Esophagus muscularis mucosa (tissue), 4 donors: ENCODE measurements at places on chromosomes 5 and 9. TPM values are rescaled to one million over a fixed set of nuclear protein-coding genes. Genes with fewer than 3 reads are reported as not detected.

SPATA31D4 gene
- not detected for total RNA-seq

FOXD4L4 gene
- total RNA-seq: not detected

DNA sequence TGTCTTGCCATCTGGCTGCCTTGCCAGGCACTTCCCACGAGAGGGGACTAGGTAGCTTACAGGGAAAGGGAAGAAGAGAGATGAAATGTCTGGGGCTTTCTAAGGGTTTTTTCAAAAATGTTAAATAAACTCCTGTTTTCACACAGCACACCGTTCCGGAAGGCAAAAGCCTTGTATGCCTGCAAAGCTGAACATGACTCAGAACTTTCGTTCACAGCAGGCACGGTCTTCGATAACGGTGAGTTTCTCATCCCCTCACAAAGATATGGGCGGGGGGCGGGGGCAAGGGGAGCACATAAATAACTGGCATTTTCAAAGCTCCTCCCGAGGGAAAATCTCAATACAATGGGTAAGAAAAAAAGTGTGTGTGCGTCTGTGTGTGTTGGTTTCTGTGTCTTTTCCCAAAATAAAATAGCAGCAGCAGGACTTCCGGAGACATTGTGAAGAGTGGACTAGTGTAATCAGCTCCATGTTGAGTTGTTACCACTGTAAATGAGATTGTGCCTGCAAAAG, 189.6 kb downstream of the NR3C1 start:
- DNase-seq: no peak

DNA sequence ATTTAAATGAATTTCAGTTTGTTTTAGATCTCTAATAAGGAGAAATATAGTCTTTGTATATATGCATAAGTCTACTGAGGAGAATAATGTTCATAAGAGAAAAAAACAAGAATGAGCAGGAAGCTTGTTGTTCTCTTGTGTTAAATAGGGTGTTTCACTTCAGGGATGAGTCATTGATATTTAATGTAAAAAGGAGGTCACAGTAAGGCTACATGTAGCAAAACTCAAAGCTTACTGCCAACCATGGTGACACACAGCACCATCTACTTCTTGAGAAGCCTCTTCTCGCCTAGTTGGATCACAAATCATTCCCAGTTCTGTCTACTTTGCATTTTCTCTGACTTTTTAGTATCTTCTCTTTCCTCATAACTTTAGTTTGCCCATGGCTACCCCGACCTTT, 1466.0 kb upstream of the C9orf72 start:
- DNase-seq: no peak

- no peak for DNase-seq
Observed at GRCh38 chr5:147411359-147412319, 98.2 kb downstream of the DPYSL3 start.

DNA sequence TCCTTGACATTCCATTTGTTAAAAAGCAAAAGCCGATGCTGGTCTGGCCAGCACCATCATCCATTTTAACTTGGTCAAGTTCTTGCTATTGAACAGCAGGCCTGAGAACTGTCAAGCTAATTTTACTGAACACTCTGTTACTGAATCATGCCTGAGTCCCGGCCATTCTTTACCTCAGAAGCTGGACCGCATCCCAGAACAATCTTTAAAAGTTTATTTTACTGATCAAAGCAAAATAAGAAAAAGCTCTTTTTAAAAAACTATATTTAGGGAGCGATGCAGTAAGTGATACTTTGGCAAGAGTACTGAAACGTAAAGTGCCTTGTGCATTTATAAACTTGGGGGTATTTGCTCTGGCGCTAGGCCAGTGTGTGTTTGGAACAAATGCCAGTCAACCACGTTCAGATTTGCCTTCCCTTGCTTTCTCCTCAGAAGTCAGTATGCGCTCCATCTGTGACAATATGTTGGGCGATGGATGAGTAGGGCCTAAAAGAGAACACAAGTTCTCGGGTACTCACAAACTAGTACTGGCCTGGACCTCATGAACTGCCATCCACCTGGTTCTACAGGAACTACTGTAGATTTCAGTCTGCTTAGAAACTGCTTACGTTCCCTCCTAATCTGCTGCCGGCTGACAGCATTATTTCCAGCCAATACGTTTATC, 161.9 kb downstream of the MAPKAP1 start:
- no peak for DNase-seq

- DNase-seq: no peak
Observed at GRCh38 chr9:92518199-92518598, 17.6 kb downstream of the ECM2 start.

DNA sequence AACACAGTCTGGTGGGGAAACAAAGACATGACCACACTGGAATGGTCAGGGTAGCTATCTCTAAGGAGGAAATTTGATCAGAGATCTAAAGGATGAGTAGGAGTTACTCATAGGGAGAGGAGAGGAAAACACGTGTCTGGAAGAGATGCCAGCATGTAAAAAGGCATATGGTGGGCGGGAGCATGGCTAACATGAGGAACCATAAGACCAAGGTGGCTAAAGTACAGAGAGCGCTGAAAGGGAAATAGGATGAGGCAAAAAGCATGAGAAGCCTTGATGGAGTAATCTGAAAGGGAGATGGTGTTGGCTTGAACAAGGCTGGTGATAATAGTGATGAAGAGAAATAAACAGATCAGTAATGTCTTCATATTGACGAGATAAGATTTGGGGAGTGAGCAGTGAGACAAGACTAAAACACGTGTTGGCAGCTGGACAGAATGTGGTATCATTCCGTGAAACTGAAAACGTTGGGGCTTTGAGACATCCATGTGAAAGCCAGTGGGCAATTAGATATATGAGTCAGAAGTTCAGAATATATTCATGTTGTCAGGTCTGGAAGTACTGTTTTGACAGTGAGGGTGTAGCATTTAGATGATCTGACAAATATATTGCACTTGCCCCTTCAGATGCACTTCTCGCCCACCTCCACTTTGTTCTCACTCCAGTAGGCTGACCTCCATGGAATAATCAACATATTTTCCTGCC, 209.1 kb upstream of the KCNN2 start:
- DNase-seq: no peak

- DNase-seq: no peak
Observed at GRCh38 chr5:43152946-43153345, 32.2 kb downstream of the ZNF131 start.
